ENCODE measurements at places on chromosomes 16 and 17.

DNA sequence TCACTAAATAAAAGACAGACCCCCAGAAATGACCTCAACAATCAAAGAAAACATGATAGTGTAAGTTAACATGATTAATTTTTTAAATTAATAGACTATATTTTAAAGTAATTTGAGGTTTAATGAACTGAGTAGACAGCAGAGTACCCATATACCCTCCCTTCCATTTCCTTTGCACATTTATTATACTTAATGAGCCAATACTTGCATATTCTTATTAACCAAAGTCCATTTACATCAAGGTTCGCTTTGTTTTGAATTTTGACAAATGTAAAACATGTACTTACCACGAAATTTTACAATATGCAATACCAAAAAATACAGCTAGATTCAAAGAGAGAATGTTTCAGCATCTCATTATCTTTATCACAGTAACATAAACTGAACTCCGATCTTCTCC, 72.7 kb downstream of the KANSL1 start:
- DNase-seq, result no peak

- DNase-seq, result no peak
Measured at GRCh38 chr17:21127509-21128077, 829 bp downstream of the DHRS7B start.

GRCh38 chr17:61413661-61414126, 14.1 kb downstream of the TBX2 start:
- DNase-seq, result no peak

GRCh38 chr17:47204722-47205418, 4.3 kb upstream of the MYL4 start:
- DNase-seq, result peak; percentile 21

- DNase-seq, result no peak
Measured at GRCh38 chr17:82463925-82464566, 5.5 kb downstream of the NARF start.

DNA sequence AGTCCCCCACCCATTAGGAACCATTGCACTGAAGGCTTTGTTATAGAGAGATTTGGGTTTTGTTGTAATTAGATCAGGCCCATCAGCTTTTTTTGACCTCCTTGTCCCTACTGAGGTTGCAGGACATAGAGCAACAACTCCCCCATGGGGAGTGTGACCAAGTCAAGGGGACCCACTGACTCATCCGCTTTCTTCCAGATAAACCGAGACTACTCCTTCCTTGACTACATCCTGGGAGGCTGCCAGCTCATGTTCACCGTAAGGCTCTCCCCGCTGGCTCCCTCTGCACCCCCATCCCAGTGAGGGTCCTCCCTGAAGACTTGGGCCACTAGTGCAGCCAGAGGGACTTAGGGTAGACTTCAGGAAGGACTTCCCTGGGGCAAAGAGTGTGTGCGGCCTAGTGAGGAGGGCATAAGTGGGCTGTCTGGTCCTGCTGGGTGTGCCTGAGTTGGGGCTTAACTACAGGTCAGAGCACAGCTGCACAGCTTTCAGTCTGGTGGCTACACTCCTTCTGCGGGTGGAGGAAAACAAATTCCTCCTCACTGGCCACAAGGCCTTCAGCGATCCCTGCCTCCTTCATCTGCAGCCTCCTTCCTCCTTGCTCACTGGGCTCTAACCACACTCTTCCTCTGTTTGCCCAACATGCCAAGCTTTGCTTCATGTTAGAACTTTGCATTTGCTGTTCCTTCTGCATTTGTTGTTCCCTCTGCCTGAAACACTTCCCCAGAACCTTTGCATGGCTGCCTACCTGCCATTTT, 31.0 kb downstream of the CPNE2 start:
- no peak for DNase-seq

GRCh38 chr17:39781031-39781860, 43.5 kb downstream of the GRB7 start:
- DNase-seq, result no peak

DNA sequence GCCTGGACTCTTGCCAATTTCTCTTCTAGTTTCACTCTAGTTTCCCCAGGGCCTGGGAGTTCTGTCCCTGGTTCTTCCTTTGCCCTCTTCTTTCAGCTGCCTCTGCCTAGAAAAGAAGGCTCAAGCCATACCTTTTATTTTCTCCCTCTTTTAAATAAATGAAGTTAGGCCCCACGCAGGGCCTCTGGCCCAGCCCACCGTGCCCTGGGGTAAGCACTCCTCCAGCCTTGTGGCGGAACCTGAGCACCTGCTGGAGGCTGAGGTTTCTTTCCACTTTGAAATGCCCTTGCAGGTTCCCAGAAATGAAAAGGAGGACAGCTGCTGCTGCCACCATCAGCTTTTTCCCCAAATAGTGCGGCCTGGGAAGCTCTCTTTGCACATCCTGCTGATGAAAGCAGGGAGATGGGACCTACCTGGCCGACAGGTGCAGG, 139.4 kb downstream of the CCDC182 start:
- DNase-seq, result no peak

- DNase-seq, result no peak
Measured at GRCh38 chr17:72683506-72684404, 408.7 kb downstream of the SLC39A11 start.

DNA sequence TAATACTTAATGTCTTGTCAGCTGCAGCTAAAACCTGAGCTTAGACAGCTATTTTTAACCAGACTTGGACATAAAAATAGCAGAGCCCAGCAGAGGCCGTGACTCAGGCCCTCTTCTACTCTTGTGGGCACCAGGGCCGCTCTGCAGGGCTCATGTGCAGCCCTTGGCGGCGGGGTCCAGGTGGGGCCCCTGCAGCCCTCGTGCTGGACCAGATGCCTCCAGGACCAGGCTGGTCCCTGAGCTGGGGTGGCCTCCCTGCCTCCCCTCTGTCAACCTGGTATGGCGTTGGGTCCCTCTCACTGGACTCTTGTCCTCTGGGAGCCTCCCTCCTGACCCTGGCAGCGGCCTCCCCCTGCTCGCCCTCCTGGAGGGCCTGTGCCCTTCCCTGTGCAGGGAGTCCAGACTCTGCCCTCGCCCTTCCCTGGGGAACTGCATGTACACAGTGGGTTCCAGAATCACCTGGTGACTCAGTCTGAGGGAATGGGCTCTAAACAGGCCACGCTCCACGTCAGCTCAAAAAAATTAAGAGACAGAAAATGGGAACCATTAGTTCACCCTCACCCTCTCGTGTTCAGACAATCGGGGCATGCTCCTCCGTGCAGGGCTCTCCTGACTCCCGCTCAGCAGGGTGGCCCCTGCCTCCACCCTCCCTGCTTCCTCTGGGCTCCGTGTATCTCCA, 9.7 kb downstream of the CDK5R1 start:
- DNase-seq, result no peak

DNA sequence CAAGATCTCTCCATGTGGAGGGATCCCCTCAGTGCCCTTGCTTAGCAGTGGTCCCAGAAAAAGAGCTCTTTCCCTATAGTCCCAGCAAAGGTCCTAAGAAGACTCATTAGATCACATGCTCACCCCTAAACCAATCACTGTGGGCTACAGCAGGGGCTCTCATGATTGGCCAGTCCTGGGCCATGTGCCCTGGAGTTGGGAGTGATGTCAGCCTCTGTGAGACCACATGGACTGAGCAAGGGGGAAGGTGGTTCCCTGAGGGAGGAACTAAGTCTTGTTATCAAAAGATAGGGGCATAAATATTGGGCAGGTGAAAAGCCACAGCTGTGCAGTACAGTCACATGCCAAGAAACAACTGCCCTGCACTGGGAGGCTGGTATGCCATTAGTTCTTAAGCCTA, 51.3 kb downstream of the SCNN1B start:
- DNase-seq, result no peak

- no peak for DNase-seq
Measured at GRCh38 chr16:17564856-17565255, 94.1 kb upstream of the XYLT1 start.

DNA sequence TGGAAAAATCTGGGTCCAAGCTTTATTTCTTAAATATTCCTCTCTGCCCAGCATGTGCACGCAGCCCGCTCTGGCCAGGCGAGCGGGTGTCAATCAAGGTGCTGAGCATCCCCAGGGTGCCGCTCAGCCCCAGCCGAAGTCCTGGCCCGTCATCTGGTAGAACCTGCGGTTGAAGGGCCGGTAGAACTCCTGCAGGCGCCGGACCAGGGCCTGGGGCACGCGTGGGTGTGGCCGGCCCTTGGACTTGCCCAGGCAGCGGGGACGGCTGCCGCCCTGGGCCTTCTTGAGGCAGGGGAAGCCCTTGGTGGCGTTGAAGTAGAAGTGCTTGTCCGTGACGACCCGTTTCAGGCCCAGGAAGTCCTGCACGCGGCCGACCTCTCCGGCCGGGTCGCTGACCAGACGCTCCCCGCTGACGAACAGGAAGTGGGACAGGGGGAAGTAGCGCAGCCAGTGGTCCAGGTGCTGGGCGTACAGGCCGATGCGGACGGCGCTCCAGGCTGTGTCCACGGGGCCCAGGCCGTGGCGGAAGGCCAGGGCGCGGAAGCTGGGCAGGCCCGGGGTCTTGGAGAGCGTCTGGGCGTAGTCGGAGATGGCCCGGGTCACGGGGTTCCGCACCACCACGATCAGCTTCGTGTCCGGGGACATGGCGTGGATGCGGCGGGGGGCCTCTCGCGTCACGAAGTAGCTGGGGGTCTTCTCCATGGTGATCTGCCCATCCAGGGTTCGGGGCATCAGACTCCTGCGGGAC, 6.6 kb downstream of the HS3ST6 start:
- no peak for DNase-seq

- DNase-seq, result no peak
Measured at GRCh38 chr17:40686192-40686591, 17.4 kb downstream of the KRT24 start.

DNA sequence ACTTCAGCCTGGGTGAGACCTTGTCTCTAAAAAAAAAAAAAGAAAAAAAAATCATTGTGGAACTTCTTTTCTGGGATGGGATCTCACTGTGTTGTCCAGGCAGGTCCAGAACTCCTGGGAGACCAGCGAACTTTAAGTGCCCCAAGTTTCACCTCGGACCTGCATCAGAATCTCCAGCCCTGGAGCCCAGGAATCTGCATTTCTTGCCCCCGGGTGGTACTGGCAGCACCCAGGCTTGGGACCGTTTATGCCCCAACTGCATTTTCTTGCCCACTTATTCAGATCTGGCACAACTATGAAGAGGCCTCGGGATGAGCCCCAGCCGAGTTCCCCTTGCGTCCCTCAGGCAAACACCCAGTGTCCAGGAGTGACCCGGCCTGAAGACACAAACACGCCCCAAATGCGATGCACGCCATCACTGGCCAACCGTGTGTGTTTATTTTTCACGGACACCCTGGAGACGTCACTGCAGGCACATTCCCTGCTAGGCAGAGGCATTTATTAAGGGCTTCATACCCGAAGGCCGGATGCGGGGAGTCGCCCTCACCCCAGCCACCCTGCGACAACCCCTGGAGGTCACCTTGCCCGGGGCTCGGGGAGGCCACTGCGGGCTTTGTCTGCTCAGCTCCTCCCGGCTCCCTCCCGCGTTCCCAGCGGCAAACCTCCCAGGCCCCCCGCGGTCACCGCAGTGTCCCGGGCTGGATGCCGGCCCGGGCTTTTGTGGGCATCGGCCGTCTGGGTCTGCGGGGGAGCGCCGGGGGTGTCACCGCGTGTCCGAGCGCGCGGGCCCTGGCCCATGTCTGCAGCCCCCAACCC, 684 bp upstream of the SPIRE2 start:
- no peak for DNase-seq

DNA sequence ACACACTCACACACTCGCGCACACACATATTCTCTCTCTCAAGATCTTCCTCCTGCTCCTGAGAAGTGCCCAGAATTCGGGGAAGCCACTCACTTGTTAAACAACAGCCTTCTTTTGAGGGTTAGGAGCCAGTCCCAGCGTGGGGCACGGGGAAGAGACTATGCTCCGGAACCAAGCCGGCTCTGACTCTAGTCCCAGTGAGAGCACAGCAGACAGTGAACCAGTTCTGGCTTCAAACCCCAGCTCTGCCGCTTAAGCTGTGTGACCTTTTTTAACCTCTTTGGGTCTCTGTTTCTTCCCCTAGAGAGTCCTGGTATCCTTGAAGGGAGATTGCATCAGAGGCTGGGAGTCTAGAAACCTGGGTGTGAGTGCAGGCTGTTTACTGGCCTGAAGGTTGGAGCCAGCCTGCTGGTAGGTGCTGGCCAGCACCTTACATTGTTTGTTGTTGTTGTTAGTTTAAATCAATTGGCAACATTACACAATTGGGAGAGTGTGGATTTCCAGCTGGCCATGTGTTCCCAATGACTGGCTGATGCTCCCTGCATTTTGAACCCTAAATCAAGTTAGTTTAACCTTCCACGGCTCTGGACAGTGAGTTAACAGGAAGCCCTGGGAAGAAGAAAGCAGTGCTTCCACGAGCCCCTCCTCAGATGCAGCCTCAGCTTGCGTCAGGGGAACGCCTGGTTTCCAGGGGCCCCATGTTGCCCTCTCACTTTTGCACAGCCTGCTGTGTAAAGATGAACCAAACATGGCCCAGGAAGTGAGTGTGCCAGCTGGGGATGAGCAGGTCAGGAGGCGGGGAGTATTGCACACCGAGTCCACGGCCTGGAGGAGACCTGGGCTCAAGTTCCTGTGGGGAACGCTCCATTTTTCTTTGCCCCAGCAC, 71.5 kb downstream of the GAS7 start:
- no peak for DNase-seq

DNA sequence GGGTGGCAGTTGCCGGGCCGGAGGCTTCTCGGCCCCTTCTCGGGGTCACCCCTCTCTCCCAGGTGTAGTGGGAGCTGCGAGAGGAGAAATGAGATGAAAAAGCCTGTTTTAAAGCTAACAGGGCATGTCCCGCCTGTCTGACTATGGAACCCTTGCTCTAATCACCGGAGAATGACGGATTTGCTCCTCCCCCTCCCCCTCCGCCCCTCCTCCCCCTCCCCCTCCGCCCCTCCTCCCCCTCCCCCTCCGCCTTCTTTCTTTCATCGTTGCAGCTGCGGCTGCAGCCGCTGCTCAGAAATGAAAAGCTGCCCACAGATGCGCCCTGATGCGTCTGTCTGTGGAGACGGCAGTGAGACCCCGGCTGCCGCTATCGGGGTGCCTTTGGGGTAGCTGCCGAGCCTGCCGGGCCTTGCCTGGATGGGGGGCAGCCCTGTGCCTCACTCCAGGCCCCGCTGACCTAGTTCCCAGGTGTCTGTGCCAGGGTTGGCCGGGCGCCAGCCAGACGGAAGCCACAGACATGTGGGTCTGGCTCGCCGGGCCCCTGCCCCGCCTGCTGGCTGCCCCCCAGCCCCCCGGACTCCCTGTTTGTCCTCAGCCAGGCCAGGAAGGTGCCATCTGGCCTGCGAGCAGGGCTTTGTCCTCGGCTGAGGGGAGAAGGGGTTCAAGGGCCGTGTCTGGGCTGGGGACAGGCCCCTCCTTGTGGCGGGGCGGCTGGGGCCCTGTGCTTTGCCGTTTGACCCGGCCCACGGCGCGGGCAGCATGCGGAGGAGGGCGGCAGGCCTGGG, 37.7 kb downstream of the GINS2 start:
- DNase-seq, result no peak

GRCh38 chr17:15321556-15322251, 19.7 kb downstream of the TEKT3 start:
- no peak for DNase-seq

GRCh38 chr16:2698965-2699750, 16.8 kb downstream of the KCTD5 start:
- no peak for DNase-seq

GRCh38 chr16:85798283-85798776, 1.0 kb downstream of the EMC8 start:
- DNase-seq, result no peak

GRCh38 chr17:72069586-72070202, 51.1 kb upstream of the SOX9 start:
- no peak for DNase-seq

GRCh38 chr16:4450931-4451519, 23.4 kb downstream of the NMRAL1 start:
- DNase-seq, result no peak

- no peak for DNase-seq
Measured at GRCh38 chr16:74094514-74094913, 202.1 kb upstream of the PSMD7 start.

GRCh38 chr17:6100891-6101500, 30.8 kb downstream of the WSCD1 start:
- DNase-seq, result no peak
